Mammary microvascular endothelial cell (primary cell): ENCODE measurements at places on chromosomes 11 and 22. TPM values are rescaled to one million over a fixed set of nuclear protein-coding genes. Genes with fewer than 3 reads are reported as not detected.

Gene TENM4
- total RNA-seq = not detected in 2 replicates

Gene FSHB
- not detected in 2 replicates for total RNA-seq

Gene PYGM
- total RNA-seq = 0.25 TPM in 1 of 2 replicates, not detected in the other

Gene OR51G2
- total RNA-seq = not detected in 2 replicates

Gene SIK2
- 5.8 and 6.8 TPM in 2 replicates for total RNA-seq

Gene MS4A6E
- total RNA-seq = not detected in 2 replicates

Gene SYCE3
- total RNA-seq = not detected in 2 replicates

Gene TIGD3
- total RNA-seq = 0.30 TPM in 1 of 2 replicates, not detected in the other

Gene CHRM1
- 0.07 TPM in 1 of 2 replicates, not detected in the other for total RNA-seq

Gene OR8G1
- total RNA-seq = not detected in 2 replicates

Gene FOXR1
- not detected in 2 replicates for total RNA-seq

Gene OR5B21
- not detected in 2 replicates for total RNA-seq

Gene TEX54
- total RNA-seq = not detected in 2 replicates

Gene GLYAT
- total RNA-seq = not detected in 2 replicates

Gene SHISA8
- total RNA-seq = not detected in 2 replicates

Gene GAL3ST1
- total RNA-seq = not detected in 2 replicates

Gene OAF
- total RNA-seq = 93.2 and 99.3 TPM in 2 replicates

Gene HPX
- 0.27 TPM in 1 of 2 replicates, not detected in the other for total RNA-seq

Gene IL18
- 0.13 and 1.5 TPM in 2 replicates for total RNA-seq

Gene TTC28
- 19.0 and 24.9 TPM in 2 replicates for total RNA-seq

Gene OPCML
- not detected in 2 replicates for total RNA-seq

Gene OR4D5
- total RNA-seq = not detected in 2 replicates

Gene GNAZ
- total RNA-seq = 0.34 and 0.47 TPM in 2 replicates

Gene KRTAP5-7
- not detected in 2 replicates for total RNA-seq

Gene GGTLC3
- not detected in 2 replicates for total RNA-seq

Gene PEX16
- 22.1 and 24.2 TPM in 2 replicates for total RNA-seq

Gene IGLL5
- not detected in 2 replicates for total RNA-seq

Gene BTBD18
- total RNA-seq = not detected in 2 replicates
